ENCODE measurements at places on chromosomes 7 and 10.

GRCh38 chr7:102291056-102291915 is 4.6 kb downstream of the SH2B2 start:
- DNase-seq: no peak

DNA sequence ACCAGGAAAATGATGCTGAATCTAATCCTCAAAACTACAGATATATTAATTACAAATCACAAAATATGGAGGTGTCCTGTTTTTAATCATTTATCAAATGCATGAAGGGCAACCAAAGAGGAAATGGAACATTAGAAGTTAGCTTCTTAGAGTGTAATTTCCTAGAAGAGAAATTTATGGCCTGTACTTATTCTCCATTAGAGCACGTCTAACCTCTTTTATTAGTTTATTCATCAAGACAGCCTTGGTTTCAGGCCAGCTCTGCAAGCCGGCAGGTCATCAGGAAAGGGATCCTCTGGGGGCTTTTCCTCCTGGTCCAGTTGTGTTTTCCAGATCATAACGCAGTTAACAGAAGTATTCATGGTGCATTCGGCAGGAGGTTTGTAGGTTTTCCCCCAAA is 517.6 kb downstream of the KCNMA1 start:
- no peak for DNase-seq

DNA sequence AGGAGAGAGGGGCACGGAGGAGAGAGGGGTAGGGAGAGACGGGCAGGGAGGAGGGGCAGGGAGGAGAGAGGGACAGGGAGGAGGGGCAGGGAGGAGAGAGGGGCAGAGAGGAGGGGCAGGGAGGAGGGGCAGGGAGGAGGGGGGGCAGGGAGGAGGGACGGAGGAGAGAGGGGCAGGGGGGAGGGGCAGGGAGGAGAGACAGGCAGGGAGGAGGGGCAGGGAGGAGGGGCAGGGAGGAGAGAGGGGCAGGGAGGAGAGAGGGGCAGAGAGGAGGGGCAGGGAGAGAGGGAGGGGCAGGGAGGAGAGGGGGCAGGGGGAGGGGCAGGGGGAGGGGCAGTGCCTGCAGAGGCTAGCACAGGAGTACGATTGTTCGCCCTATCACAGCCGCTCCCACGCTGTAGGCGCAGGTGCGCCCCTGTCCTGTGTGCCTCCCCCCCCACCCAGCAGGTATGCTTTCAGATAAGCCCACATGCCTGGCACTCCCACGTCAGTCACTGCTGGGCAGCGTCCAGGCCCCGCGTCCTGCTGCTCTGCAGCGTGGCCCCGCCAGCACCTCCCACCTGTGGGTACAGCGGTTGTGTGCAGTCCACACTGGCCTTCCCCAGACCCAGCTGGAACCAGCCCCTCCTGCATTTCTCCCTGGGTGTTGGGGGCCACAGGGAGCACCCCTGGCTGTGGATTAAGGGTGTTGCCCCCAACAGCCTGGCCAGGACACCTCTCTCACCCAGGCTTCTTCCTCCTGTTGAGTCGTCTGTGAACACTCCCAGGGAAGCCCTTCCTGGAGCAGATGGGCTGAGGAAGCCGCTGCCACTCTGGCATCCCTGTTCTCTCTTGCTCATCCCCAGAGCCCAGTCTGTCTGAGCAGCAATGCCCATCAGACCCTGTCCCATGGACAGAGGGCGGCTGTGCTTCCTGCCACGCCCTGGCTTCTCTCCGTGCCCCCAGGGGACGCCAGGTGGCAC is 10.8 kb downstream of the NKX6-2 start:
- no peak for DNase-seq

GRCh38 chr10:86480571-86480970 is 41.0 kb downstream of the WAPL start:
- no peak for DNase-seq

- DNase-seq: no peak
These were observed 55.4 kb downstream of the MKI67 start for GRCh38 chr10:128070721-128071416.
